ENCODE measurements at places on chromosomes 12 and 14. TPM values are rescaled to one million over a fixed set of nuclear protein-coding genes. Genes with fewer than 3 reads are reported as not detected.

DNA sequence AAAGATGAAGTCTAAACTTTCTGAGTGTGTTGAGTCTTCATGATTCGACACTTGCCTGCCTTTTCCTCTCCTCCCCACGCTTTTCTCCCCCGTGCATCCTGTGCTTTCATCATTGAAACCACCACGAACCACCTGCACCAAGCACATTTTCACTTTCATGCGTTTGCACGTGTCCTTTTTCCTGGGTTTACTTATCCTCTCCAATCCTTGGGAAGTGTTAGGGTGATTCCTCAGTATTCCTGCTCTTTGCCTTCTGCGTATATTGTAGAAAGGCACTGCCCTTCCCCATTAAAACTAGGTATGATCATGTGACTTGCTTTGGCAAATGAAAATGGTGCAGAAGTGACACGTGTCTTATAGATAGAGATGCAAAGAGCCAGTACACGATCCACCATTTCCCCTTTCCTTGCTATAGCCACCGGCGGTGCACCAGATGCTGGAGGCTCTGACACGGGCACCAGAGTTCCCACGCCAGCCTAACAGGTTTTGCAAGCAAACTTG, 106.6 kb downstream of the BRMS1L start:
- no peak for DNase-seq
- no peaks in the 10 kb centered on the region for H3K27me3 ChIP-seq
- no peaks in the 10 kb centered on the region for H3K4me1 ChIP-seq
- no peak overlapping the region for H3K4me3 ChIP-seq

- H3K27ac ChIP-seq, result peak overlapping the region; percentile 10
- H3K36me3 ChIP-seq, result peaks cover 100% of the 10 kb centered on the region
- no peak for DNase-seq
- peaks cover 57% of the 10 kb centered on the region for H3K4me1 ChIP-seq
These were observed 14.7 kb downstream of the PCBP2 start for GRCh38 chr12:53466640-53467039.

DNA sequence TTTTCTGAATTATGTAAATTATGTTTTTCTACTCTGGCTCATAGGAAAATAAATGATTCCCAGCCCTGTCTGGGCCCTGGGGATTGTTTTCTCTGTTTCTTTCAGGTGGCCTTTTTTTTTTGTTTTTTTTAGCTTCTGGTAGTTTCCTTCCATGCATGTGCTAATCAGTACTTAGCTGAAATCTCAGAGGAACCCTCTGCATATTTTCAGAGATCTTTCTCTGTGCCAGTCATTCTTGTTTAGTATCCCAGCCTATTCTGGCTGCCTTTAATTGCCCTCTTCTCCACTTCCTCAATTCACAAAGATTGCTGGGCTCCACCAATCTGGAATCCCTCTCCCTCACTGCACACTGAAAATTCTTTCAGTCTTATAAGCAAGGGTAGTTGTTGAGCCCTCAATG, 46.9 kb downstream of the CNOT2 start:
- peaks cover 14% of the 10 kb centered on the region for H3K4me1 ChIP-seq
- H3K36me3 ChIP-seq, result peaks cover 15% of the 10 kb centered on the region
- no peak overlapping the region for H3K27ac ChIP-seq
- DNase-seq, result no peak
- H3K27me3 ChIP-seq, result no peaks in the 10 kb centered on the region
- H3K4me3 ChIP-seq, result no peak overlapping the region

CLEC9A gene
- 0.17 TPM for total RNA-seq

DNA sequence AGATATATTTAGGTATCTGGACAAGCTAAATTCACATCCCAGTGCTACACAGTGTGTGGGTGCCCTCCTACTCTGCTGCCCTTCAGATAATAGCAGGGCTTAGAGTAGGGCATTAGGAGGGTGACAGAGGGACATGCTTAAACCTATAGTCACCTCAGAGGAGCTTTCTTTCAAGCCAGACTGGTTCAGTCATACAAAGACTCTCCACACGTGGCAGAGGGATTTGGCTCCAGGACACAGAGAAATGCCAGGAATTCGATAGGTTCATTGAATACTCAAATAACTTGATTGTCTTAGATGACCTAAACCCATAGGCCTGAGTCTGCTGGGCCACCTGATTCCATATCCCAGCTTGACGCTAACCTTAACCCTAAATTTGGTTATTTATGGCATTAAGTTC, 163.5 kb downstream of the TPH2 start:
- no peak for DNase-seq
- H3K36me3 ChIP-seq, result no peaks in the 10 kb centered on the region
- no peak overlapping the region for H3K27ac ChIP-seq
- no peaks in the 10 kb centered on the region for H3K4me1 ChIP-seq

DNA sequence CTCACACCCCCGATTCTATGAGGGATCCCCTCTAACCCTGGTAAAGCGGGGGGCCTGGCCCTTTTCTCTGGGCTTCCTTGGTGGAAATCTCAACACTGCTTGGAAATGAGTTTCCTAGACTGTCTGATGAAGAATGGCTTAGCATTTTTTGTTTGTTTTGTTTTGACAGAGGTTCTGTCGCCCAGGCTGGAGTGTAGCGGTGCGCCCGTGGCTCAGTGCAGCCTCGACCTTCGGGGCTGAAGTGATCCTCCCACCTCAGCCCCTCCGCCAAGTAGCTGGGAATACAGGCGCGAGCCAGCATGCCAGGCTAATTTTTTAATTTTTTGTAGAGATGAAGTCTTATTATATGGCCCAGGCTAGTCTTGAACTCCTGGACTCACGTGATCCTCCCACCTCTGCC, 30.3 kb downstream of the TC2N start:
- no peaks in the 10 kb centered on the region for H3K36me3 ChIP-seq
- H3K4me3 ChIP-seq, result peak overlapping the region; percentile 58
- peak overlapping the region; percentile 77 for H3K27ac ChIP-seq
- peaks cover 17% of the 10 kb centered on the region for H3K4me1 ChIP-seq

- no peak for DNase-seq
- no peaks in the 10 kb centered on the region for H3K27me3 ChIP-seq
- H3K4me3 ChIP-seq, result no peak overlapping the region
- no peak overlapping the region for H3K27ac ChIP-seq
These were observed 191.7 kb downstream of the ALG10B start for GRCh38 chr12:38508246-38508645.

DNA sequence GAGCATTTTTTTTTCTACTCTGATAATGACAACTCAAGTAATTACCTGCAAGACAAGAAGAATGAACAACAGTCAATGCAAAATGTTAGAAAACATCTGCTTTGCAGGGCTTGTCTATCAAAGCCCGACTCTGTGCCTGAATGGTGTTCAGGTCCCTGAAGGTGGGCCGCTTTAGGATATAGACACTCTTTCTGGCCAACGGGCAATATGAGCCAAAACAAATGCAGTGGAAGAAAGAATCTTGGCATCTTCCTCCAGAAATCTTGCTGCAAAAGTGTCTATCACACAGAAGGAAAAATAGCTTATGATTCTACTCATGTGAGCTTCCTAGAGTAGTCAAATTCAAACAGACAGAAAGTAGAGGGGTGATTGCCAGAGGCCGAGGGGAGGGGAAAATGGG, 32.7 kb downstream of the FOS start:
- no peak for DNase-seq
- no peaks in the 10 kb centered on the region for H3K27me3 ChIP-seq
- peak overlapping the region; percentile 78 for H3K27ac ChIP-seq

DNA sequence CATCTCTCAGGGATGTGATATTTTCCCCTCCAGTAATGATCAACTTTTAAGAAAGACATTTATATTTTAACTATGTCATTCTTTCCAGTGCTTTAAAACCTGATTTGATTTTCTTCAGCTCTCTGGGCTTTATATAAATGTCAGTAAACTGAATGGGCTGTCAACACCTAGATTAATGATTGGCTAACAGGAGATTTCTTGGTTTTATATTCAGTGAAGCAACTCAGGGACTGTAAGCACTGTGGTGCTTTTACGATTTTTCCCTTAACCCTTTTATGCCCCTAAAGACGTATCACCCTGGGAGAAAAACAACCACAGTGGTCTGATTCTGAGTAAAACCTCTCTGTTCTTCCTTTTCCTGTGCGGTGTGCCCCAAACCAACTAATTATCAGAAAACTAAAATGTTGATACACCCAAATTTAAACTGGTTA, 38.0 kb downstream of the PTGER2 start:
- no peak overlapping the region for H3K4me3 ChIP-seq
- no peaks in the 10 kb centered on the region for H3K4me1 ChIP-seq
- peak overlapping the region; percentile 82 for H3K27ac ChIP-seq
- DNase-seq, result no peak
- no peaks in the 10 kb centered on the region for H3K27me3 ChIP-seq

Data from esophagus muscularis mucosa (tissue), 4 donors.